Esophagus squamous epithelium (tissue), 5 donors: ENCODE measurements at places on chromosomes 11 and 22.

- no peak for DNase-seq
Measured at GRCh38 chr11:88051396-88051795, 123.8 kb downstream of the RAB38 start.

DNA sequence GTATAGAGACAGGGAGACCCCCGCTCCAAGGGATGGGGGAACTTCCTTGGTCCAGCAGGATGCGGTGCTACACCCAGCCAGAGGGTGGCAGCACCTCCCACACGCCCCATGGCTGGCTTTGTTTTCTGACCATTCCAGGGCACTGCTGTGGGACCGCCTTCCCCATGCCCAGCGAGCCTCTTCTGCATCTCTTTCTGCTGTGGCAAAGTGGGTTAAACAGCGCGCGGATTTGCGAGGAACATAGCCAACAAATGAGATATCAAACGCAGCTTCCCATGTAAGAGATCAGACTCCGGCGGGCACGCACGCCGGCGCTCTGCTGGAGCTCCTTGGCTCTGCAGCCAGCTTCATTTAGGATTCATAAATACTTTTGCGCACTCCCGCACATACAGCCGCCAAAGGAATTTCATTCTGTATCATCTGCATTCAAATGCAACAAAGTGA is 485.8 kb upstream of the CADM1 start:
- DNase-seq = no peak

DNA sequence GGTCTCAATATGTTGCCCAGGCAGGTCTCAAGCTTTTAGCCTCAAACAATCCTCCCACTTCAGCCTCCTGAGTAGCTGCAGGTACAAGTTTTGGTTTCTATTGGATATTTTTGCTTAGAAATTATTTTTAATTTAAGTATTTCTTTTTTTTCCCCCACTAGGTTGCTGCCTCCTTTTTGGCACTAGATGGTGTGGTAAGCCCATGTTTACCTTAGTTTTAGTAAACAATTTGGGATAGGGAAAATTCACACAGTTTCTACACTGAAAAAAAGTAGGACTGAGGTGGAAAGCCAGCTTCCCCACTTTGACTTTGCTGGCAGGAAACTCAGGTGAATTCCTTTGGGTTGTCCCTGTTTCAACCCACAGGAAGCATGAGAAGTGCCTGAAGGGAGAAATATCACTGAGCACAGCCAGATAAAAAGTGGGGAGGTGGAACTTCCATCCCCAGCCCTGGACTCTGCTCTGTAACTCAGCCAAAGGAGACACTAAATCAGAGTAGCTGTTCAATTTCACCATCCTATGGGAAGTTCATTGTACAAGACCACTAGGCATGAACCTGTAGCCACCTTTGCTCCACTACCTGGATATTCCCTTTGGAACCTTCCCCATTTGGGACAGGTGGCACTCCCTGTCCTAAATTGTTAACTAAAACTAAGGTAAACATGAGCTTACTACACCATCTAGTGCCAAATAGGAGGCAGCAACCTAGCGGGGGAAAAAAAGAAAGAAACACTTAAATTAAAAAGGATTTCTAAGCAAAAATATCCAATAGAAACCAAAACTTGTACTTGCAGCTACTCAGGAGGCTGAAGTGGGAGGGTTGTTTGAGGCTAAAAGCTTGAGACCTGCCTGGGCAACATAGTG is 154.4 kb upstream of the FAT3 start:
- no peak for DNase-seq

DNA sequence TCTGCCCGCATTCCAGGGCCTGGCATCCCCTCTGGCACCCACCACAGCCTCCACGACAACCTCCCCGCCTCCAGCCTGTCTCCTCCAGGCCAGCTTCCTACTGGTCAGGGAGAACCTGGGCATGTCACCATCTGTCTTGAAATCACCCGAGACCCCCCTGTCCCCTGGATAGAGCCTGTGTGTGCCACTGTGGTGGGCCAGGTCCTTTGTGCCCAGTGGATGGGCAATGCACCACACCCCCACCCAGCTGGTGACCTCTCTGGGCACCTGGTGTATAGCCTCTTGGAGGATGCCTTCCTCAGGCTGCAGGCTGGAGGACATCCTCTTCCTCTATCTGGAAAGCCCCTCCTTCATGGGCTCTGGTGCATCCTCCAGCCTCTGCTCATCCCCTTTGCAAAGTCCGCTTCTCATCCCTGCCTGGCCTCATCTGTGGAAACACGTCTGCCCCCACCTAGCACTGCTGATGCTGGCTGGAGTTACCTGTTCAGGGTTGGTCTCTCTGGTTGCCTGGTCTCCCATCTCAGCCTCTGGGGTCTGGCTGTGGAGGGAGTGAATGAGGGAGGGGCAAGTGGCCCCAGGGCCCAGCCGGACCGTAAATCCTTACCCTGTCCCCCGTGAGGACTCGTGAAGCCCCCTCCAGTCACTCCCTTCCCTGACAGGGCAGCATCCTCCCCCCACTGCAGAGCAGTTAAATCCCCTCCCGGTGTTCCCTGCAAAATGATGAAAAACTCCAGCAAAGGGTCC is 589.6 kb downstream of the TBC1D22A start:
- no peak for DNase-seq

GRCh38 chr11:57546869-57547475 is 9.6 kb downstream of the SMTNL1 start:
- DNase-seq = no peak

DNA sequence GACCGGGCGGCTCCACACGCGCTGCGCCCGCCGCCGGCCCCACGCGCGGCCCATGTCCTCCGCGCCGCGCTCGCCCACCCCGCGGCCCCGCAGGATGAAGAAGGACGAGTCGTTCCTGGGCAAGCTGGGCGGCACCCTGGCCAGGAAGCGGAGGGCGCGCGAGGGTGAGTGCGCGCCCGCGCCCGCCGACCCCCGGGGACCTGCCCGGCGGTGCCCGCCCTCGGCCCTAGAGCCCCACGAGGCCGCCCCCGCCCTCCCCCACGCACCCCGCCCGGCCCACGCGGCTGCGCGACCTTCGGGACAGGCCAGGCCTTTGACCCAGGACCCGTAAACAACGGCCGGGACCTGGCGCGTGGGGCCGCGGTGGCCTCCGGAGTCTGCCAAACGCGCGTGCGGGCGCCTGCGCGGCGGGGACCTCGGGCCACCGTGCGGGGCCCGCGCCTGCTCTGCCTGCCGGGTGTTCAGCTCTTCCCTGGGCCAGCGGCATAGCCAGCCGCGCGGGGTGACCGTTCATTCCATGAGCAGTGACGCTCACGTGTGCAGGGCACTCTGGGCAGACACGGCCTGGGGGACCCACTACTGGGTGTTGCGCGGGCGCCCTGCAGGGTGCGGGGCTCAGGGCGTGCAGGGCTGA is at the start of gene PARVB:
TSS of gene PARVB (plus strand) at position 15 of the 634 bp plus-strand sequence. CDS start at position 53, 38 bp downstream.
- no peak for DNase-seq

DNA sequence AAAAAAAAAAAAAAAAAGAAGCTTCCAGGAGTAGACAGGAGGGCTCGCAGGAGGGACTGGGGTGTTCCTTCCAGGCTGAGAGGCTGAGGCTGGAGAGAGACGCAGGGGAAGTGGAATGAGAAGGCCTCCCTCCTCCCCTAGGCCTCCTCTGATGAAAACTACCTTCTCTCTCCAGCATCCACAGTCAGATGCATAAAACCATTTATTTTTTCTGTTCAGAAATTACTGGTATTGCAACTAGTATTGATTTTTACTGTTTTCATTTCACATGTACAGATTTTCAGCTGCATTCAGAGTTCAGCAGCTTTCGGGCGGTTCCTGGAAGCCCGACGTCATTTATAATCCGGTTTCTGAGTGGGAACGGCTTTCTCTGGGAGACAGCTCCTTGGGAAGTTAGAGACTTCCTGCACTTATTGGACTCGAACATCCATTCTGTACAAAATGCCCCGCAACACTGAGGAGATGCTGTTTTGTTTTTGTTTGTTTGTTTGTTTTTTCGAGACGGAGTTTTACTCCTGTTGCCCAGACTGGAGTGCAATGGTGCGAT is 6.9 kb upstream of the NFAM1 start:
- DNase-seq = no peak

- no peak for DNase-seq
Measured at GRCh38 chr11:95360377-95361075, 129.5 kb upstream of the SESN3 start.

- no peak for DNase-seq
Measured at GRCh38 chr22:37632174-37633088, 7.0 kb upstream of the SH3BP1 start.

- no peak for DNase-seq
Measured at GRCh38 chr11:118696673-118697226, 17.3 kb upstream of the TREH start.

GRCh38 chr11:72015511-72016061 is 16.9 kb downstream of the IL18BP start:
- no peak for DNase-seq

DNA sequence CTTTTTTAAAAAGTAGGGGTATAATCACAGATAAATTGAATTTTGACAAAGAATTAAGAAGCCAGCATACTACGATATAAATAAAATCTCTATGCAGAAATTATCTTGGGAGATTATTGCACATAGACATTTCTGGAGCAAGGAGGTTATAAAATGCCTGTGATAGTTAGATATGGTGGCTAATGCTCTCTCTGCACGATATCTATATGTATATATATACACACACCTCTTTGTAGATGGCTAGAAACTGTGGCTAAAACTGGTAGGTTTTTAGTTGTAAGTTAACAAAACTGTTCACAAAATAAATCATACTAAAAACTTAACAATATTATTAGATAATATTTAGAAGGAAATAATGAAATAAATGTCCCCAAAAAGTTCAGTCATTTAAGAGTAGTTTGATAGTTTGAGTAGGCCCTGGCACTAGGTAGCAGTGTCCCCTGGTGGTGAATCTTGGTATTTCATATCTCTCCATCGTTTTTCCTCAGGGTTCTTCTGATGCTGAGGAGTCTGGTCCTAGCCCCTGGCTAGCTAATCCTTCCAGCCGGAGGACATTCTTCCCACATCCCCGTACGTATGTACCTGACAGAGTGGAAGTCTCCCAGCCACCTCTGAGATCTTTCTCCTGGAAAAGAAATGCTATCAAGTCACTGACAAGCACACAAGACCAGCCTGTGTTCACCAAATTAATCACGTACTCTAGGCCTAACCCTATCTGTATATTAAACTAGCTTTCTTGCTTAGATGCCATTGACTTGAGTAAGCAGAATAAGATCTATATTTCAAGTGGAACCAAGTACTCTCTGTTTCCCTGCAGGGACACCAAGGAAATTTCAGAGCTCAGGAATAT is 32.2 kb downstream of the ART5 start:
- no peak for DNase-seq

DNA sequence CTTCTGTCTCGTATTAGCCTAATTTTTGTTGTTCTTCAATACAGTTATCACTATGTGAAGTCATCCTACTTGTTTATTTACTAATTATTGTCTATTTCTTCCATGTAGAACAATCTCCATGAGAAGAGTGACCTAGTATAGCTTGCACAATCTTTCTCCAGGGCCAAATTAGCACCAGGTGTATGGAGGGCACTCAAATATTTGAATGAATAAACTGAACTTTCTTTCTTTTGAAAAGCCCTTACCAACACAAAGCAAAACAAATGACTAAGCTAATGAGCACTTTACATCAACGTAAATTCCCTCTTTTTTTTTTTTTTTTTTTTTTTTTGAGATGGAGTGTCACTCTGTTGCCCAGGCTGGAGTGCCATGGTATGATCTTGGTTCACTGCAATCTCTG is 34.2 kb downstream of the ABTB2 start:
- DNase-seq = no peak

DNA sequence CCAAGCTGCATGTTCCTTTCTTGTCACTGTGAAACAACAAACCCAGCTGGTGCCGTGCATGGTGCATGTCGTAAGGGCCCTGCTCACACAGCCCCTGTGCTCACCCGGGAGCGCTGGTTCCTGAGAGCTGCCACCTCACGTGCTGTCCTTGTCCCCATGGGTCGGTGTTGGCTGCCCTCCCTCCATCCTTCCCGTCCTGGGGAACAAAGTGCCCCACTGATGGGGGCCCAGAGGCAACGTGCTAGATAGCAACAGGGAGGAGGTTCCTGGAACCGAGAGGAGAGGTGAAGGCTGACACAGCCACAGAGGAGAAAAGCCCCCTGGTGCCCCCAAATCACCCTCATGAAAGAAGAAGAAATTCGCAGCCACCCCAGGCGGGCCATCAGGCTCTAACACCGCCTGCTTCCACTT is 56.6 kb upstream of the SLC22A12 start:
- no peak for DNase-seq

DNA sequence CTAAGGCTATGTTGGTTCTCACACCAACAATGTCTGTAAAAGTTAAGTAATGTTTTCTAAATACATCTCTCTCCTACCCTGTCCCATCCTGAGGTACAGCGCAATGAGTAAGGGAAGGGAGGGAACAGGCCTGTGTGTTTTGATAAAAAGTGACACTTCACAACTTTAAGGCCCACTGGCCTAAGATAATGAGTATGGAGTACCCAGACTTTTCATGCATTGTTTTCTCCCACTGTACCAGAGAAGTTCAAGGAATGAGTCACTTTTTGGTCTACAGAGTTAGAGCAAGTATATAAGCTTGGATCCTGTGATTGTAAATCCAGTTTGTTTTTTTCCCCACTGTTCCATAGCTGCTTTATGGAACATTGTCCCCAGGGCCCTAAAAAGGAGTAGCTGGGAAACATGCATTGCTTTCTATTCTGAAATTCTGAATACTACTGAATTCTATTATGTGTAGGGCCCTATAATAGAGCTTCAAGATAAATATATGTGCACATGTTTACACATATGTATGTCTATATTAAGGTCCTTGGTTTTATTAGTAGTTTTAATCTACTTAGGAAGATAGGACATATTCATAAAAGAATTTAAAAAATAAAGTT is 29.8 kb downstream of the KCNE3 start:
- DNase-seq = no peak

DNA sequence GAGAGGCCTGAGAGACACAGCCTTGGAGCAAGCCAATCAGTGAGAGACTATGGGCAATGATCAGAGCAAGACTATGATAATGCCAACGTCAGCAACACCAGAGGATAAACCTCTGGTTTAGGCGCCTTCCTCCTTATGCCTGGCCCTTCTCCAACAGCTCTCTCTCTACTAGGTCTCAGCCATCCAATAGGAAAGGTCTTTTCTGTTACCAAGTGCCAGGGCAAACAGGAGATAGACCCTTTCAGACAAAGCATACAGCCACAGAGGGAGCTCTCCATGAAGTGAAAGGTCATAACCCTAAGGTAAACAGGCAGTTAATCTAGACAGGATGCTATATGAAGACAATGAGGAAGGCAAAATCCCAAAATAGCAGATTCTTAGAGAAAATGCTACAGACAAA is 9.5 kb downstream of the STK33 start:
- no peak for DNase-seq

DNA sequence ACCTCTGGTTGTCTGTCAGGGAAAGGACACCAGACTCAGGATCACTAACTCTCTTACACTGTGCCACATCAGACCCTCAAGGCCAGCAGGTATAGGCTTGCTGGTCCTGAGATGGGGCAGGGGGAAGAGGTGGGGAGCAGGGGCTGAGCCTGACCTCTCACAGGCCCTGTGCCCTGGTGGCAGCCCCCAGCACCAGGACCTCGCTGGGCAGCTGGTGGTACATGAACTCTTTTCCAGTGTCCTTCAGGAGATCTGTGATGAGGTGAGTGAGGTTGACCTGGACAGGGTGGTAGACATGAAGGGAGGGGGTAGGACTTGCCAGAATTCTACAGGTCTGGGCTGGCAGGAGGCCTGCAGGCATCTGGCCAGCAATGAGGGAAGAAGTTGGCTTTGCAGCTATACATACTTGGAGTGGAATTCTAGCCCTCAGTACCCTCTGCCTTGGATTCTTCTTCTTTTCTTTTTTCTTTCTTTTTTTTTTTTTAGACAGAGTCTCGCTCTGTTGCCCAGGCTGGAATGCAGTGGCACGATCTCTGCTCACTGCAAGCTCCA is 1.4 kb downstream of the NUDT22 start:
- DNase-seq = no peak

GRCh38 chr11:73566977-73567755 is 30.7 kb downstream of the FAM168A start:
- no peak for DNase-seq
